Stimulated activated naive CD4-positive, alpha-beta T cell (primary cell): ENCODE measurements at places on chromosomes 2 and 18.
A peak's percentile ranks its signal among the peaks of the same experiment; 100 is the strongest.

- no peak for DNase-seq
Measured at GRCh38 chr2:156630579-156631337, 194.6 kb downstream of the GPD2 start.

DNA sequence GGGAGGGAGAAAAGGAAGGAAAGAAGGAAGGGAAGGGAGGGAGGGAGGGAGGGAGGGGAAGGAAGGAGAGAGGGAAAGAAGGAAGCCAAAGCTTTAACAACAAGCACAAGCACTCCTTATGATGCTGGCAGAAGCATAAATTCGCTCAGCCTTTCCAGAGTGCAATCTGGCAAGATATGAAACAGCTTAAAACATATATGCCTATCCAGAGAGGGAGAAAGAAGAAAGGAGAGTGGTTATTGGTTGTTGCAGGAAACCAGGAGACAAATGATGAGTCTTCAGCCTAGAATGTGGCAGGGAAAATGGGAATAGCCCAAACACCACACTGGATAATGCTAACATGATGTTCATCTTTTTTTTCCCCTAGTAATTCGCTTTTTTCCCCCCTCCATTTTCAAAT lies 64.0 kb downstream of the STPG4 start:
- no peak for DNase-seq

- no peak for DNase-seq
Measured at GRCh38 chr2:152056418-152056817, 42.4 kb downstream of the CACNB4 start.

- DNase-seq = no peak
Measured at GRCh38 chr2:127416506-127417001, 1.7 kb upstream of the PROC start.

GRCh38 chr2:119256582-119256921 lies 32.9 kb downstream of the STEAP3 start:
- DNase-seq = no peak

GRCh38 chr2:938181-939005 lies 12.3 kb upstream of the SNTG2 start:
- no peak for DNase-seq

DNA sequence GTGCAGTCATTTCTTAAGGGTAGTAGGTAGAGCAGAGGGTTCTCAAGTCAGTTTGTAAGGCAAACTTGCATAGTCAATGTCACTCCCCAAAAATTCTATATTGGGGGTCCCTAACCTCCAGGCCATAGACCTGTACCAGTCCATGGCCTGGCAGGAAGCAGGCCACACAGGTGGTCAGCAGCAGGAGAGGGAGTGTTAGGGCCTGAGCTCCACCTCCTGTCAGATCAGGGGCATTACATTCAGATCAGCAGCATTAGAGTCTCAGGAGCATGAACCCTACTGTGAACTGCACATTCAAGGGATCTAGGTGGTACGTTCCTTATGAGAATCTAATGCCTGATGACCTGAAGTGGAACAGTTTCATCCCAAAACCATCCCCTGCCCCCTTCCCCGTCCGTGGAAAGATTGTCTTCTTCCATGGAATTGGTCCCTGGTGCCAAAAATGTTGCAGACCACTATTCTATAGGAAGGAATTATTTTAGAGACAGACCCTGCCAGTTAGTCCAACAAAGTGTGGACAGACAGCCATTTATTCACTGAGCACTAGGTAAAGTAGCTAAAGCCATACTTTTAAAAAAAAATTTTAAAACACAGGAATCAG lies 6.7 kb downstream of the COA5 start:
- DNase-seq = no peak

DNA sequence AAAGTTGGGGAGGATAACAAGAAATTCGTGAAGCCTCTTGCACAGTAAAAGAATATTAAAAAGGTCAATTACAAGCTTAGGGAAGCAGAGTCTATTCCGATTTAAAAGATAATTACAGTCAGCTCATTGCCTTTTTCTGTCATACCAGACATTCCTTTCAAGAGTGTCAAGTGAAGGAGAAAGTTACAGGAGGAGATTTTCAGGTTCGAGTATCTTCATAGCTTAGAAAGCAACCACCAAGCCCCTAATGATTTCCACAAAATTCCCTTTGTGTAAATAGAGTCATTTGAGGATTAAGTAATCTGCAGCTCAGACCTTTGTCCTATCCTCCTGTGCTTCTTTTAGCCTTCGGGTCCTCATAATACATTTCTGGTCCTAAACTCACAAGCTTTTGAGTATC lies 414.9 kb downstream of the CDH2 start:
- DNase-seq = no peak

GRCh38 chr2:189641002-189641401 lies 20.3 kb upstream of the ASNSD1 start:
- DNase-seq = no peak

DNA sequence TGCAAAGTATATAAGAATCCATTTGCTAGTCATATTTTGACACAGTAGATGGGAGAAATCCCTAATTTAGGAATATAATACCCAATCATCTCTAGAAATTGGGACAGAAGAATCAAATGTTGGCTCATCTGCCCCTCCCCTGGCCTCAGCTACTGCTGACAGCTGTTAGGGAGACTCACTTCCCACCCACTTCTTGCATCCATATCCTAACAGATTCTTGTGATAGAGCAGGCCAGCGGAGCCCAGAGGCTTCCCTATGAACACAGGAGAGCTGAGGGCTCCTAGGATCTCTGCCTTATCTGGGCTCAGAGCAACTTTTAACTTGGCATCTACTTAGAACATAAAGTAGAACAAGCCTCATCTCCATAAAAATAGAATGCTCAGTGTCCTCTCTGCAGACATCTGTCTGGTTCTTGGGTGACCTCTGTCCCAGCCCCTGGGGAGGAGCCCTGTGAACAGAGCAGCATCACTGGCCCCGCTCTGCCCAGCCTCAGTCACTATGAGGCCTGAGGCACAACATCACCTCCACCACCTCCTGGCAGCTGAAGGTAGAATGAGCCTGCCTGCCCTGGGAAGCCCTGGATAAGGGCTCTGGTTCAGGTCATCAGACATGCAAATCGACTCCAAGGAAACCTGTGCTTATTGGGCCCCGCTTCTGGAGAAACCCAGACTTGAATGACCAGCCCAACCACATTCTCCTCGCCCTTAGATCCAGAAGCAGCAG lies 229.7 kb downstream of the ANKRD36B start:
- no peak for DNase-seq

GRCh38 chr18:80250740-80251364 lies 3.5 kb upstream of the PARD6G start:
- DNase-seq = no peak

- no peak for DNase-seq
Measured at GRCh38 chr18:9696112-9696511, 12.0 kb upstream of the RAB31 start.

DNA sequence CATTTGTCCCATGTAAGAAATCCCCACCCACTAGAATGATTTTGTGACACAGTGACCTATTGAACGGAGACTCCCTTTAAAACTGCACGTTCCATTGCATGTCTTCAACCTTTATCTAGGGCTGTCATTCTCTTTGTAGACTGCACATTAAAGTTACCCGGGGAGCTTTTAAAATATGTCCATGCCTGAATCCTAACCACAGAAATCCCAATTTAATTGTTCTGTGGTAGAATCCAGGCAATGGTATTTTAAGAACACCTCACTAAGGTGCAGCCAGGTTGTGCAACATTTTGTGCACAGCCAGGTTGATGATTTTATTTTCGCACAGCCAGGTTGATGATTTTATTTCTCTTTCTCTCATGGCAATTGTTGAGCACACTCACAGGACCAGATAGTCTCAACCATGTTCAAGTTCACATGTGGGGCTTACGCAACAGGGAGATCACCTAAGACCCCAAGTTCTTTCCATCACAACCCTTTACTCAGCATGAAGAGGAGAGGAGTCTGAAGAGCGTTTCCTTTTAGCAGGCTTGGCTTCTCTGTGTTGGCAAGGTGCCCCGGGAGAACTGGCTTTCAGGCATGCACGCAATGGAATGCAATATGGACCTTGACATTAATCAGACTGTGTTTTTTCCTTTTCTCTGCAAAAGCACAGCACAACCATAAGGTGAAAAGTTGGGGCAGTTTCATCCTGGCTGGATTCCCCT lies 467.3 kb upstream of the ETAA1 start:
- DNase-seq = no peak

DNA sequence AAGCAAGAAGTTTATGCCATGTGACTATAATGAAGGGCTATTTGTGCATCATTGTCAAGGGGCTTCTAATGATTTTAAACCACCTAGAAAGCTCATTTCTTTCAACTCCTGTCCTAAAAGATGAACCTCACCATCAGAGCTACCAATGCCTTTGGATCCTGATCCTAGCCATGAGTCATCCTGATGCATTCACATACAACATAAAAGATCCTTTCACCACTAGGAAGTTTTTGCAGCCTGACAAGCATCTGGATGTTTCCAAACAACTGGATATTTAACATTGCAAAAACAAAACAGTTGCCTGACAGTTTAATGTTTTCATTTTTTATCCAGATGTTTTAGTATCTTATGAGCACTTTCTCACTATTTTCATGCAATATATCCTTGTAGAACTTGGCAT lies 425.3 kb downstream of the MBD2 start:
- no peak for DNase-seq

GRCh38 chr2:203721781-203722300 lies 15.4 kb downstream of the CD28 start:
- no peak for DNase-seq

DNA sequence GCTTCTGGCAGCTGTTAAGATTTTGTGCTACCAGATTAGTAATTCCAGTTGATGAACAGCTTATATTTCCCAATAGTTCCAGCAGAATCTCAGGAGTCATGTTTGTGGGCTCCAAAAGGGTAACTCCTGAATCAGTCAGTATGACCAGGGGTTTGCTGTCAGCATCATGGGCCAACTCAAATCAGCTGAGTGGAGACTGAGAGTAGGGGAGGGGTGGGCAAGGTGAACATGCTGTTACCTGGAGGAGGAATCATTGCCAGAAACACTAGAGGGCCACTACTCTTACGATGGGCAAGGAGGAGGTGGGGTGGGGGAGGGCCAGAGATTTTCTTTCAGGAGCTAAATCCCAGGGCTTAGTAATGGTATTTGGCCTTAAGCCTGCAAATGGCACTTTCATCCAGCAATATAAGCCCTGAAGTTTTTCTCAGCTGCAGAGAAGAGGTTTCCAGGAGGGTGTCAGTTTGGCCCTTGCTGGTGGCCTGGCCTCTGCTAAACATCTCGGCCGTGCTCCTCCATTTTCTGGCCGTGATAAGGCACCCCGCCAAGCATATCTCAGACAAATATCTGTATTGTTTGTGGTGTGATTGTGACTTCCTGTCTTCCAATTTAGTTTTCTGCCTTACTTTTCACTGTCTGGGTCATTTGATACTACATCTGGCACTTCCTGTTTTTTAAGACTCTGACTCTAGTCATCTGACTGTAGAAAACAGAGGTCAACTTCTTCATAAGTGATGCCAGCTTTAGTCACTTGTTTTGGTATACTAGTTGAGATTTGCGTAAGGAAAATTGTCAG lies 120.5 kb upstream of the CXCR4 start:
- peak; percentile 54 for DNase-seq

DNA sequence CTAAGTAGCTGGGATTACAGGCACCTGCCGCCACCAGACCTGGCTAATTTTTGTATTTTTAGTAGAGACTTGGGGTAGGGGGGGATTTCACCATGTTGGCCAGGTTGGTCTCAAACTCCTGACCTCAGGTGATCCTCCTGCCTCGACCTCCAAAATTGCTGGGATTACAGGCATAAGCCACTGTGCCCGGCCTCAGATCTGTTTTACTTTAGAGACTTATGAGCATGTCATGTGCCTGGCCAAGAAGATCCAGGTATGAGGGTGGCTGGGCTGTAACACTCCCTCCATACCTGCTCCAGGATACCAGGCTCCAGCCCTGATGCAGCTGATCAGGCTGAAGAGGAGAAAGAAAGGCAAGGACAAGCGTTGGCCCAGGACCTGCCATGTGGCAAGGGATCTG lies 125.0 kb downstream of the LPIN1 start:
- no peak for DNase-seq

GRCh38 chr2:45869165-45869501 lies 217.7 kb downstream of the PRKCE start:
- DNase-seq = no peak

DNA sequence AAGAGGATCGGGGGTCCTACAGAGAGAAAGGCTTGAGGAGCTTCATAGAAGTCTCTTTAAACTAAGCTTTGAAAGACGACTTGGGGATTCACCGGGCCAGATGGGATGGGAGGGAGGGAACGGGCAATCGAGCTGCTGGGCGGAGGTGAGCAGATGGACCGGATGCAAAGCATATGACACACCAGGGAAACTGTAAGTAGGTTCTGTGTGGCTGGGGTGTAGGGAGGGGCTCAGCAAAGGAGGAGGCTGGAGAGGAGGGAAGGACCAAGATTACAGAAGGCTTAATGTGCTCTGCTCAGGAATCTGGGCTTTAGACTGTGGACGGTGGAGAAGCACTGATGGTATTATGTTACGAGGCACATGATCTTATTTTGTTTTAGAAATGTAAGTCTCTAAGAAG lies 131.5 kb downstream of the MAIP1 start:
- DNase-seq = no peak

GRCh38 chr2:105442721-105443120 lies 43.9 kb upstream of the FHL2 start:
- DNase-seq = no peak

- no peak for DNase-seq
Measured at GRCh38 chr2:26880161-26880560, 32.2 kb downstream of the DPYSL5 start.

- DNase-seq = no peak
Measured at GRCh38 chr2:41199334-41199733, 747.4 kb upstream of the SLC8A1 start.

GRCh38 chr2:29544917-29545316 lies 376.5 kb downstream of the ALK start:
- DNase-seq = no peak

DNA sequence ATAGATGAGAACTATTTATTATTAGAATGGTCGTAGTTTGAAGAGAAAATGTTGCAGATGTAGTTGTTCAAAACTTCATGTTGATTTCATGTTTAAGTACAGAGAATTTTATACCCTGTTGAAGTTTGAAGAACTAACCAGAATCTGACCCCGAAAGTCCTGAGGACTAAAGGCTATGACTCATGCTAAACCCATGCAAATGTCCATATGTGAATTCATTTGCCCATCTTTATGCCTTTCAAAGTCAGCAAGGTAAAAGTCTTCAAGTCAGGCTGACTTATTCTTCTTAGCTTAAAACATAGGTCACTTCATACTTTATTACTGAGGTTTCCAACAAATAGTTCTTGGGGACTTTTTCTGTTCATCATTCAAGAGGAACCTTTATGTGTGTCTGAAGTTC lies 185.5 kb downstream of the CCDC85A start:
- DNase-seq = no peak
